CD4-positive, alpha-beta T cell treated with Interleukin-4 for 1 hour (primary cell): ENCODE measurements at places on chromosomes 13 and 19.
A peak's percentile ranks its signal among the peaks of the same experiment; 100 is the strongest.

GRCh38 chr19:57720878-57721277 is 6.5 kb downstream of the ZNF671 start:
- no peak for DNase-seq

DNA sequence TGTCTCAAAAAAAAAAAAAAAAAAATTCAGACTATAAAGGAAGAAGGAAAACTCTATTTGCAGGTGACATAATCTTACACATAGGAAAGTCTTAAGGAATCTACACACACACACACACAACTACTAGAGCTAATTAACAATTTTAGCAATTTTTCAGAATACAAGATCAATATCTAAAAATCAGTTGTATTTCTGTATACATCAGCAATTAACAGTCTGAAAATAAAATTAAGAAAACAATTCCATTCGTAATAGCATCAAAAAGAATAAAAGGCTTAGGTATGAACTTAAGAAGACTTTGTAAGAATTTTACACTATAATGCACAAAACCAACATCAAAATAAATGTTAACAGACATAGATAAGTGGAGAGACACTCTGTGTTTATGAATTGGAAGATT is 15.6 kb upstream of the CALM3 start:
- no peak for DNase-seq

DNA sequence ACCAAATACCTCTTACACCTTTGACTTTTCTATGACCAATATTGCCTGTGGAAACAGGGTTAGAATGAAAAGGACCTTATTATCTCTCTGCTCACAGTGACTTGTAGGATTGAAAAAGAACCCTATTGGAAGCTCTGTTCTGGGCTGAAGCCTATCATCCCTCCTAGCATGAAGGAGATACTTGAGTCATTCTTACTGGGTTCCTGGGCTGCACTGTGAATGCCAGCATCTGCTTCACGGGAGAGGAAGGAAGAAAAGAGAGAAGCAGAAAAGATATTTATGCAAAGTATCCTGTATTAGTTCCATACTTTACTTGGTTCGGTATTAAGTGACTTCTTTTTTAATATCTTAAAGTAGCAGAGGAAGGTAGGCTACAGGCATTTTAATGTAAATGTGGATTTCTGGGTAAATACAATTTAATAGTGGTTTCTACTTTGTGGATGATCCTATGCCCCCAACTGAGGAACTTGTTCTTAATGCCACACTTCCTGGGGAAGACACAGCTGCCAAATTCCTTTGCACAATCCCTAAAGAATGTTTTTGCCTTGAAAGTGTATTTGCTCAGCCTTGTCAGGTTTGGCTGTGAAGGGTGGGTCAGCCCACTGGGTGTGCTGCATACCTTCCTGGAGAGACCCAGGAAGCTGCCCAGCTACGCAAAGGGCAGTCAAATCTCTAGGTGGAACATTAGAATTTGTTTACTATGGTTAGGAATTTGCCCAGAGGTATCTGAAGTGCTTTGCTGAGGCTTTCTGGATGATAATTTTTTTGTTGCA is 13.7 kb upstream of the SCEL start:
- DNase-seq, result no peak

DNA sequence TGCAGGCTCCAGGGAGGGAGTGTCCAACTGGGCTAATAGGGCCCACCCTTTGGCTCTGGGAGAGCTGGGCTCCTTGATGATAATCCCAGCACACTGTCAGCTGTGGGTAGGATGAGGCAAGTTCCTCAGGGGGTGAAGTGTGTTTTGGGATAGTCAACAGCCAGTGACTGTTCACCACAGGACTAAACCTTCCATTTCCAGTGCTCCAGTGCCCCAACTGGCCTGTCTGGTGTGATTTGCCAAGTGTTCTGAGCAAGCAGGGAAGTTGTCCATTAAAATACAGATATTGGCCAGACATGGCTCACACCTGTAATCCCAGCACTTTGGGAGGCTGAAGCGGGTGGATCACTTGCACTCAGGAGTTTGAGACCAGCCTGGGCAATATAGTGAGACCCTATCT is 150.9 kb downstream of the TM9SF2 start:
- DNase-seq, result no peak

GRCh38 chr13:50788551-50789210 is 54.8 kb downstream of the DLEU7 start:
- DNase-seq, result no peak

DNA sequence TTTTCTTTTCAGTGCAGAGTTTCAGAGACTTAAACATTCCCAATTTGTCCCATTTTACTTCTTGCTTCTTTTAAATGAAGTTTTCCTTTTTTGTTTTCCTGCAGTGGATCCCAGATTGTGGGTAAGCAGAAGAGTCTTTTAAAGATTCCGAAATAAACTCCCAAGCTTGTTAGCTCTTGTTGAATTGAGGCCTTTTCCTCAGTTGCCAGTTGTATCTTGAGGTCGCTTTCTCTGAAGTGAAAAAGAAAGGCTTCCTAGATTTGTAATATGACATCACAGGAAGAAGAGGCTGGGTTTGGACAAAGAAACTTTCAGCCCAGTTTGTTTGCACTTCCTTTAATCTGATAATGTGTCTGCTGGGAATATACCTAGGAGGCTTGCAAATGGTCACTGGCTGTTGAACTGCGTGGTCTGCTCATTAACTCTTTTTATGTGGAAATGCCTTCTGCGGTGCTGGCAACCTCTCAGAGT is at the start of gene LPAR6:
LPAR6 (minus strand) TSS at position 233 of the 471 bp plus-strand sequence. CDS start 690 bp downstream, outside the sequence.
- peak; percentile 80 for DNase-seq
